ENCODE measurements at places on chromosomes 3 and 15.

- DNase-seq, result no peak
Observed at GRCh38 chr3:176378789-176379188, 818.5 kb downstream of the TBL1XR1 start.

- no peak for DNase-seq
Observed at GRCh38 chr3:29373131-29373680, 92.3 kb downstream of the RBMS3 start.

GRCh38 chr3:197168606-197169005 lies 129.8 kb downstream of the DLG1 start:
- no peak for DNase-seq

GRCh38 chr3:140128631-140129030 lies 193.6 kb downstream of the CLSTN2 start:
- DNase-seq, result no peak

- no peak for DNase-seq
Observed at GRCh38 chr3:9214599-9214998, 34.8 kb downstream of the SRGAP3 start.

GRCh38 chr3:145716519-145716918 lies 444.5 kb downstream of the PLOD2 start:
- no peak for DNase-seq

- DNase-seq, result no peak
Observed at GRCh38 chr3:53709256-53709655, 137.0 kb downstream of the CHDH start.

DNA sequence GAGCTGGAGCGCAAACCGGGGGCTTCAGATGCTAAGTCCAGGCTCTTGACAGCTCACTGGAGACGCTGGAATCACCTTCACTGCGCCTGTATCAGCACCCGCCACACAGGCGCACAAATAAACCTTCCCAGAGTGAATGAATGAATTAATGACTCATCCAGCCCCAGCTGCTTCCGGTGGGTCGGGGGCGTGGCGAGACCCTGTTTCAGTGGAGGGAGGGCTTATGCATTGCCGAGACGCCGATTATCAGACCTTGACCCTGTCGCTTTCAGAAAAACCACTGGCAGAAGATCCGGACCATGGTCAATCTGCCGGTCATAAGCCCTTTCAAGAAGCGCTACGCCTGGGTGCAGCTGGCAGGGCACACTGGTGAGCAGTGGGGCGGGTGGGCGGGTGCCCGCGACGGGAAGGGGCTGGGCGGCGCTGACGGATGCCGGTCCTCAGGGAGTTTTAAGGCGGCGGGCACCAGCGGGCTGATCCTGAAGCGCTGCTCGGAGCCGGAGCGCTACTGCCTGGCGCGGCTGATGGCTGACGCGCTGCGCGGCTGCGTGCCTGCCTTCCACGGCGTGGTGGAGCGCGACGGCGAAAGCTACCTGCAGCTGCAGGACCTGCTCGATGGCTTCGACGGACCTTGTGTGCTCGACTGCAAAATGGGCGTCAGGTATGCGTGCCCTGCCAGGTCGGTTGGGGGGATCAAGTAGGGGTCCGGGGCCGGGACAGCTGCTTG lies 7.7 kb downstream of the ITPKA start:
- no peak for DNase-seq

GRCh38 chr15:56468401-56468800 lies 3.5 kb upstream of the MNS1 start:
- no peak for DNase-seq

- no peak for DNase-seq
Observed at GRCh38 chr3:14767245-14768051, 51.3 kb upstream of the FGD5 start.

DNA sequence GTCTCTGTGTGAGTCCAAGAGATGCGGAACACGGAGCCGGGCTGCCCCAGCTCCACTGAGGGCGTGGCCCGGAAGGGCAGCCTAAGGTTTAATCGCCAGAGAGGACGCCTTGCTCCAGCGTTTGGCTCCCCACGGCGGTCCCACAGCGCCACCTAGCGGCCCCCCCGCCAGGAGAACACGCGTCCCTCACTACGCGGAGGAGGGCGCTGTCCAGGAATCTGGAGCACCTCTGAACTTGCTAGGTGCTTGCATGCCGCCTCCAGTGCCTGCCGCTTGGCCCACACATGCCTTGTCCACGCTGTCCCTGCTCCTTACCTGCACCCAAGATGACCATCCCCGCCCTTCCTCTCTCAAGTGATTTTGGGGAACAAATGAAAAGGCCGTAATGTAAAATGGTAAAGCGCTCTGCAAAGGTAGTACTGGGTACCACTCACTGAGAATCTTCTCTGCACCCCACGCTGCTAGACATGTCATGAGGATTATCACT lies 14.4 kb upstream of the MRPS22 start:
- DNase-seq, result peak; percentile 82

DNA sequence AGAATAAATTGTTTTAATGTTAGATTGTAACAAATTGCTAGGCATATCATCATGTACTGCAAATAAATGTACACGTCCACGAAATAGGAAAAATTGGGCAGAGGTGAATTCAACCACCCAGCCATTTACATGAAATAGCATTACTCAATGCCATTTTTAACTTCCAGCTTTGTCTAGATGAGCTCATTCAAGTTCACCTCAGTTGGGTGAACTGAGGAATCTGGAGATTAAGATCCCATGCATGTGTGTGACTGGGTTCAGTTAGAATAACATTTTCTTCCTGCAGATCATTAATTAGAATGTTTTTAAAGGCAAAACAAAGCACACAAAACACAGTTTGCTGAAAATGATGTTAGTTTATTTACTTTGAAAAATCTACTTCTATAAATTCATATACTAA lies 767.8 kb upstream of the GOLIM4 start:
- DNase-seq, result no peak

- no peak for DNase-seq
Observed at GRCh38 chr3:66392512-66392911, 108.3 kb downstream of the LRIG1 start.

DNA sequence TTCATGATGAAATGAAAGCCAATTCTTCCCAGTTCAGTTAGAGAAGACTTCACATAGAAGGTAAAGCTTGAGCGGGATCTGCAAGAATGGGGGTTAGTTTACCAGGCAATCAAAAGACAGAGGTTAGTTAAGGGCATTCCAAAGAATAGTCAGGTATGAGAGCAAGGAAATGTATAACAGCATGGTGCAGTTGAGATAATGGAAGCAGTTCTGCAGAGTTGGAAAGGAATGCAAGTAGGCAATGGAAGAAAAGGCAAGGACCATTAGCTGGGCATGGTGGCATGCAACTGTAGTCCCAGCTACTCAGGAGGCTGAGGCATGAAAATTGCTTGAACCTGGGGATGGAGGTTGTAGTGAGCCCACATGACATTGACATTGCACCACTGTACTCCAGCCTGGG lies 55.0 kb downstream of the LSAMP start:
- no peak for DNase-seq

- no peak for DNase-seq
Observed at GRCh38 chr15:30927148-30927761, 23.5 kb downstream of the FAN1 start.

DNA sequence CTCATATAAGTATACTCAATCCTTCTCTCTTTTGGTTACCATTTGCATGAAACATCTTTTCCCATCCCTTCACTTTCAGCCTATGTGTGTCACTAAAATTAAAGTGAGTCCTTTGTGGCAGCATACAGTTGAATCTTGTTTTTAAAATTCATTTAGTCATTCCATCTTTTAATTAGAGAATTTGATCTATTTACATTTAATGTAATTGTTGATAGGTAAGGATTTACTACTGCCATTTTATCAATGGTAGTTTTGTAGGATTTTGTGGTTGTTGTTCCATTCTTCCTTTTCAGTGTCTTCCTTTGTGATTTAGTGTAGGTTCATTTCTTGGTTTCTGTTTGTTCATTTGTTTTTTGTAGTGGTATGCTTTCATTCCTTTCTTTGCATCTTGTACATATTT lies 191.9 kb upstream of the CTNNB1 start:
- no peak for DNase-seq

DNA sequence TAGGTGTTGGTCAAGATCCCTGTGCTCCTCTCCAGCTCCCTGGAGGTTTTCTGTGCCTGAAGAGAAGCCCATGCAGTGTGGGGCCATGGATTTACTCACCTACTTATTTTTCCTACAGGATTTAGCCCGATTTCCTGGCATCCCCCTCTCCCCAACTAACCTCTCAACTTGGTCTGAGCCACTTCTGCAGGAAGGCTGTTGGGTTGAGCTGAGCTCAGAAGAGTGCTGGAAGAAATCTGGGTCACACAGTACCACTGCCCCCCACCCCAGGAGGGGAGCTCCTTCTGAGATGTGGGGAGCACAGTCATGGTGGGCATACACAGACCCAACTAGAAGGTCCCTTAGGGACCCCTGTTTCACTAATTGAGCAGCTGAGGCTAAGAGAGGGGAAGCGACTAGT lies 34.4 kb upstream of the SLCO2A1 start:
- DNase-seq, result no peak

GRCh38 chr3:20400686-20401085 lies 214.7 kb upstream of the SGO1 start:
- DNase-seq, result no peak

DNA sequence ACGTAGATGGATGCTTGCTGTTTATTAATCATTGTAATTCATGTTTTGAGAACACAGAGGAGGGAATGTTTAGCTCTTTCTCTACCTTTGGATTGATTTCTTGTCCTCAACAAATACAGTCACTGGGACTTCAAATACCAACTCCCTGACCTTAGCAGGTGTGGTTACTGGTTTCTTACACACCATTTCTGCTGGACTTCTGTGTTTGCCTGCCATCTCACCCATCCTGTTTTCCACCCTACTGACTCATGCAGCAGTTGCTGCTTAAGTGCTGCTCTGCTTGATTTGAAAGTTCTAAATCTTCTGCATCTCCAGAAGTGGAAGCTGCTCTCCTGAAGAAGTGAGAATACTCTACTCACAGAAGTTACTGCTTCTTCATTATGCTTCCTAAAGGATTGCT lies 170.3 kb downstream of the ZPLD1 start:
- DNase-seq, result no peak

GRCh38 chr3:87771337-87772192 lies 287.2 kb downstream of the CGGBP1 start:
- DNase-seq, result peak; percentile 9

All from GM19239 (cell line).